ENCODE measurements at places on chromosomes 11 and 22.
A peak's percentile ranks its signal among the peaks of the same experiment; 100 is the strongest.

GRCh38 chr11:2310786-2311352, 9.1 kb downstream of the TSPAN32 start:
- H3K27ac ChIP-seq = no peak overlapping the region
- no peaks in the 10 kb centered on the region for H3K36me3 ChIP-seq
- no peaks in the 10 kb centered on the region for H3K27me3 ChIP-seq
- peaks cover 15% of the 10 kb centered on the region for H3K4me1 ChIP-seq

DNA sequence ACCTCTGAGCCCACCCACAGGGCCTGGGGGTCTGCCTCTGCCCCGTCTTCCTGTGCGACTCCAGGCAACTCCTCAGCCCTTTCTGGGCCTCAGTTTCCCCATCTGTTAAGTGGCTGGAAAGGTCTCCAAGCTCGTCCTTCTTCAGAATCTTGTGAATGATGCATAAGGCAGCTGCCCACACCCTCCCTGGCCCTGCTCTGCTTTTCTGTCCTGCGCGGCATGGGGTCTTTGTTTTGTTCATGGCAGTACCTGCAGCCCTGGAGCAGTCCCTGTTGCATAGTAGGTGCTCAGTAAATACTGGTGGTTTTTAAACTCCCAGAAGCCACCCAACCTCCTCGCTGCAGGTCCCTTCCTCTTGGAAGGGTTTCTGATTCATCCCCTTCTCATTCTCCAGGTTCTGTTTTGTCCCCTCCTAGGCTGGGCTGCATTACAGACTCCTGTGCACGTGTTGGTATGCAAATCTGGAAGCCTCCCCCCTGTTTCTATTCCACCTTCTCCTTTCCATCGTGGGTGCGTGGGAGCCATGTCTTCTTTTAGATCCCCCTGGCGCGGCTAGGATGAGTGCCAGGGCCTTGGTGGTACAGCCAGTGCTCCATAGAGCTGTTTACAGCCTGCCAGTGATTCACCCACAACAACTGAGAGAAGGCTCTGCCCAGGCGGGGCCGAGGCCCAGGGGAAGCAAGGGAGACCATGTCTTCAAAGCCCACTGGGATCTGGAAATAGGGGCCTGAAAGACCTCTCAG, 19.3 kb upstream of the SYT7 start:
- no peaks in the 10 kb centered on the region for H3K36me3 ChIP-seq
- H3K4me1 ChIP-seq = peaks cover 13% of the 10 kb centered on the region
- H3K27me3 ChIP-seq = no peaks in the 10 kb centered on the region
- H3K4me3 ChIP-seq = no peak overlapping the region
- DNase-seq = no peak

DNA sequence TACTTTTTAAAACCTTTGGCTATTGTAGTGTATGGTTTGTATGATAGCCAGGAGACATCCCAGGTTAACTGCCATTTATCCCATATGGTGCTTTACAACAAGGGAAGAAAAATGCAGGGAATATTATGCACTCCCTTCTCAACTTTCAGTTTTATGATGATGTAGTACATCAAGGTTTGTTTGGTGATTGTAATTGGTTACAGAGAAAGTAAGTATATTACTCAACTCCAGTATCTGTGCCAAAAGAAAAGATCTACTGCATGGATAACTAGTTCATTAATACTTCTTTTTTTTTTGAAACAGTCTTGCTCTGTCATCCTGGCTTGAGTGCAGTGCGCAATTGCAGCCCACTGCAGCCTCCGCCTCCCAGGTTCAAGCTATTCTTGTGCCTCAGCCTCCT, 65.3 kb downstream of the BCL2L13 start:
- peaks cover 35% of the 10 kb centered on the region for H3K36me3 ChIP-seq
- H3K27me3 ChIP-seq = no peaks in the 10 kb centered on the region
- no peak overlapping the region for H3K27ac ChIP-seq

GRCh38 chr11:127639916-127640315, 639.3 kb upstream of the KIRREL3 start:
- peak overlapping the region; percentile 40 for H3K27ac ChIP-seq
- no peaks in the 10 kb centered on the region for H3K36me3 ChIP-seq
- H3K27me3 ChIP-seq = no peaks in the 10 kb centered on the region
- no peak overlapping the region for H3K4me3 ChIP-seq
- no peaks in the 10 kb centered on the region for H3K4me1 ChIP-seq

- no peak overlapping the region for H3K4me3 ChIP-seq
- peaks cover 30% of the 10 kb centered on the region for H3K4me1 ChIP-seq
- H3K27ac ChIP-seq = peak overlapping the region; percentile 72
- no peaks in the 10 kb centered on the region for H3K36me3 ChIP-seq
Observed at GRCh38 chr11:45025716-45026492, 75.2 kb upstream of the TP53I11 start.

DNA sequence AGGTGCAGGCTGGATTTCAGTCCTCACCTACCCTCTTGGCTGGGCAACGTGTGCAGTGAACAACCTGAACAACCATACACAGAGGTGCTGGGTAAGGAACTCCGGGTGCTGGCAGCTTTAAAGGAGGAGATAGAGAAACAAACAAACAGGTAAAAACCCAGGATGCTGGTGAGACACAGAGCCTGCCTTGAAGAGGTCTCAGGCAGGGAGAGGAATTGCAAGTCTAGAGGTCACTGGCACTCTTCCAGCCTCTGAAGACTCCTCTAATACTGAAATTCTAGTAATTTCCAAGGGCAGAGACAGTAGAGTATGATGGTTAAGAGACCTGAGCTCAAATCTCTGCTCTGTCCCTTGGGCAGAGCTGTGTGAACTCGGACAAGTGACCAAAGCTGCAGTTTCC, 192.5 kb downstream of the CEP164 start:
- DNase-seq = no peak
- no peaks in the 10 kb centered on the region for H3K4me1 ChIP-seq
- H3K36me3 ChIP-seq = no peaks in the 10 kb centered on the region
- no peaks in the 10 kb centered on the region for H3K27me3 ChIP-seq

GRCh38 chr11:113567867-113568544, 92.8 kb upstream of the DRD2 start:
- no peak overlapping the region for H3K4me3 ChIP-seq
- no peaks in the 10 kb centered on the region for H3K36me3 ChIP-seq
- peaks cover 11% of the 10 kb centered on the region for H3K4me1 ChIP-seq
- no peak for DNase-seq

- H3K27me3 ChIP-seq = no peaks in the 10 kb centered on the region
- H3K27ac ChIP-seq = no peak overlapping the region
- H3K36me3 ChIP-seq = no peaks in the 10 kb centered on the region
- no peaks in the 10 kb centered on the region for H3K4me1 ChIP-seq
- H3K4me3 ChIP-seq = no peak overlapping the region
Observed at GRCh38 chr11:117121176-117121575, 22.9 kb upstream of the PAFAH1B2 start.

DNA sequence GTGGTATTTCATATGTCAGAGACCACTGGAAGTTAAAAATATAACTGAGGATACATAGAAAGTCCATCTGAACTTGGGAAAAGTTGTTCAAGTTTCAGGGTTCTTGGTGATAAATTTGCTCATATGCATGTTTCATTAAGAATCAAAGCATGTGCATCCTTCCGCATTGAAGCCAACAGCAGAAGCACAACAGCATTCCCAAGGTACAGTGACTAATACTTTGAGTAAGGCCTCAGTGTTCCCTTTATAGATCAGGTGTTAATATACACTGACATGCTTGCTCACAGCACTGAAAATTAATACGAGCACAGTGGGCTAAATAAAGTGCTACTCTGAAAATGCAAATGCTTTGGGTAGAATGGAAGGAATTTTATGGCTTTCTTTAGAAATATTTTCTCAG, 691.1 kb downstream of the METTL15 start:
- no peak for DNase-seq
- no peaks in the 10 kb centered on the region for H3K27me3 ChIP-seq
- no peak overlapping the region for H3K4me3 ChIP-seq
- no peaks in the 10 kb centered on the region for H3K4me1 ChIP-seq
- H3K36me3 ChIP-seq = no peaks in the 10 kb centered on the region

- H3K27me3 ChIP-seq = no peaks in the 10 kb centered on the region
- H3K27ac ChIP-seq = peak overlapping the region; percentile 92
- H3K4me1 ChIP-seq = peaks cover 21% of the 10 kb centered on the region
- peak overlapping the region; percentile 88 for H3K4me3 ChIP-seq
- no peaks in the 10 kb centered on the region for H3K36me3 ChIP-seq
Observed at GRCh38 chr11:77472991-77473800, 698 bp downstream of the PAK1 start.

- no peak overlapping the region for H3K4me3 ChIP-seq
- H3K36me3 ChIP-seq = no peaks in the 10 kb centered on the region
- peaks cover 37% of the 10 kb centered on the region for H3K27me3 ChIP-seq
- no peak for DNase-seq
Observed at GRCh38 chr22:27146866-27147633, 489.7 kb downstream of the MIAT start.

DNA sequence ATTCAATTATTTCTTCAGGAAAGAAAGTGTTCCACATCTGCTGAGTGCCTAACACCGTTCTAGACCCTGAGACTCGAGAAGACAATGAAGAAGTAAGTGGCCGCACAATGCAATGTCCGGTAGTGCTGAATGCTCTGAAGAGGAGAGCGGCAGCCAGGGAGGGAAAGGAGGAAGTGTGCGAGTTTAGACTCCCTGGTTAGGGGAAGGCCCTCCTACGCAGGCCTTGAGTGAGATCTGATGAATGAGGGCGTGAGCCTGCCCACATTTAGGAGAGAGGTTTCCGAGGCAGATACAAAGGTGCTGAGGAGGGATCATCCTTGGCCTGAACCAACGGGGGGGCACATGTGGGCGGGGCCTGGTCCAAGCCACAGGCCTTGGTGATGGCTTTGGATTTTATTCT, 558.6 kb downstream of the NTM start:
- no peak for DNase-seq
- no peak overlapping the region for H3K27ac ChIP-seq
- H3K4me3 ChIP-seq = no peak overlapping the region
- no peaks in the 10 kb centered on the region for H3K4me1 ChIP-seq
- no peaks in the 10 kb centered on the region for H3K27me3 ChIP-seq

GRCh38 chr11:102114032-102114431, 3.8 kb downstream of the YAP1 start:
- no peak for DNase-seq
- no peaks in the 10 kb centered on the region for H3K27me3 ChIP-seq
- H3K4me1 ChIP-seq = peaks cover 62% of the 10 kb centered on the region
- no peaks in the 10 kb centered on the region for H3K36me3 ChIP-seq
- H3K27ac ChIP-seq = peak overlapping the region; percentile 99
- H3K4me3 ChIP-seq = no peak overlapping the region
